Kidney tubule cell (primary cell): ENCODE measurements at places on chromosomes 12 and 14.

GRCh38 chr14:68690089-68690958, 102.5 kb downstream of the ZFP36L1 start:
- DNase-seq, result peak; percentile 30

DNA sequence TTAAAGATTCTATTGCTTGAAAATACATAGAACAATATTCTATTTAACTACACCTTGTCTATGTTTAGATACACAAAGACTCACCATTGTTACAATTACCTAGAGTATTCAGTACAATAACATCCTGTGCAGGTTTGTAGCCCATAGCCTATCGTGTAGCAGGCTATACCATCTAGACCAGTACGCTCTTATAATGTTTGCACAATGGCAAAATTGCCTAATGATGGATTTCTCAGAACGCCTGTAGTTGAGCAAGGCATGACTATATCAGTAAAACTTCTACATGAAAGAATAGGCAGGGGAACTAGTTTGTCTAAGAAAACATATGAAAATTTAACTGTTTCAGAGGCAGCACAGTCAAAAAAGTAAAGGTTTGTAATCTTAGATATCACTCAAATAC, 375.9 kb downstream of the DAD1 start:
- no peak for DNase-seq

GRCh38 chr12:24898185-24898584, 50.7 kb downstream of the BCAT1 start:
- no peak for DNase-seq

DNA sequence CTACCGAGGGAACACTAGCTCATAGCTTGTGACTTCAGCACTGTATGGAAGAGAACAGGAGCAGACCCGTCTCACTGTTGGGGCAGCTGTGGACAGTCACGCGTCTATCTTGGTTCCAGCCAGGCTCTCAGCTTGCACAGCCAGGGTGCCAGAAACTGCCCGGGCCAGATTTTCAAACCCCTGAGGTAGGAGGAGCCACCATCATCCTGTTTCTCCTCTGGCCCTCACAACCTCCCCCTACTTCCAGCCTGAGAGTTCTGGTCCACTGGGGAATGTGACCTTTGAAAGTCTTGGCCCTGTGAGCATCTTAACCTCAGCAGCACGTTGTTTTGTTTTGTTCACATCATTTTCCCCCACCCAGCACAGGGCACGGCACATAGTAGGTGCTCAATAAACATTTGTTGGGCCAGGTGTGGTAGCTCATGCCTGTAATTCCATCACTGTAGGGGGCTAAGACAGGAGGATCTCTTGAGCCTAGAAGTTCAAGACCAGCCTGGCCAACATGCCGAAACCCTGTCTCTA, 50.4 kb downstream of the PSMA6 start:
- DNase-seq, result no peak

GRCh38 chr12:51200156-51200555, 17.7 kb downstream of the POU6F1 start:
- DNase-seq, result no peak
